Activated T-cell treated with anti-CD3 and anti-CD28 coated beads for 24 hours (primary cell): ENCODE measurements at places on chromosomes 16 and 17.

- no peak for DNase-seq
Measured at GRCh38 chr16:62549875-62550274, 513.6 kb upstream of the CDH8 start.

GRCh38 chr17:44917456-44917855, 2.2 kb upstream of the GFAP start:
- no peak for DNase-seq

DNA sequence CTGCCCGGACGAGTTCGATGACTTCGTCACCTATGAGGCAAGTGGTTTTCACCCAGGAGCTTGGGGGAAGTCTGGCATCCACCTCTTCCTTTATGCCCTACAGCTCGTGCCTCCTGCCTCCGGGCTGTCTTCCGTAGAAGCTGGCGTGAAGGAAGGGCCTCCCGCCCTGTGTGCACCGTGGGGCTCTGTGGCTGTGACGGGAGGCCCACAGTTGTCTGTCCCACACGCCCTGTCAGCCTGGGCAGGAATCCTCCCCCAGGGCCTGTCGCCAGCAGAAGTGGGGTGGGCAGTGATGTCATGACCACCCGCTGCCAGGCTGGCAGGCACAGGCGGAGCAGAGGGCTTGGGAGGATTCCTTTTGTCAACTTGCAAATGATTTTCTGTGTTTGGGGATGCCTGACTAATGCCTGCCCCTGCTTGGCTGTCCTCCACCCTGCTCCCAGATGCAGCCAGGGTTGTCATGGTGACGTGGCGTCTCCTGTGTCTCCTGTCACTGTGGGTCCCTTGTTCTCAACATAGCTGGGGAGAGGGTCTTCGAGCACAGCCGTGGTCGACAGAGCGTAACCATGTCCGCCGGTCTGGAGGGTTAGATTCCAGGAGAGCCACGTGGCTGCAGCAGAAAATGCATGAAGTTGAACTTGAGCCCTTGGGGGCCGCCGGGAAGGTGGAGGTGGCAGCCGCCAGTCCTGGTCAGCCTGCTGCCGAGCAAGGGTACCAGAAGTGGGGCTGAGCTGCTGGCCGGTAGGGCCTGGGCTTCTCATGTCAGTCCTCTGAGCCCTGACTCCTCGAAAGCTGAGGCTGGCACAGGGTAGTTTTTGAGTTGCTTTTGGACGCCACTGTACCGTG, 46.1 kb downstream of the RAB11FIP3 start:
- DNase-seq, result no peak

- no peak for DNase-seq
Measured at GRCh38 chr17:79946352-79947231, 89.1 kb downstream of the TBC1D16 start.

DNA sequence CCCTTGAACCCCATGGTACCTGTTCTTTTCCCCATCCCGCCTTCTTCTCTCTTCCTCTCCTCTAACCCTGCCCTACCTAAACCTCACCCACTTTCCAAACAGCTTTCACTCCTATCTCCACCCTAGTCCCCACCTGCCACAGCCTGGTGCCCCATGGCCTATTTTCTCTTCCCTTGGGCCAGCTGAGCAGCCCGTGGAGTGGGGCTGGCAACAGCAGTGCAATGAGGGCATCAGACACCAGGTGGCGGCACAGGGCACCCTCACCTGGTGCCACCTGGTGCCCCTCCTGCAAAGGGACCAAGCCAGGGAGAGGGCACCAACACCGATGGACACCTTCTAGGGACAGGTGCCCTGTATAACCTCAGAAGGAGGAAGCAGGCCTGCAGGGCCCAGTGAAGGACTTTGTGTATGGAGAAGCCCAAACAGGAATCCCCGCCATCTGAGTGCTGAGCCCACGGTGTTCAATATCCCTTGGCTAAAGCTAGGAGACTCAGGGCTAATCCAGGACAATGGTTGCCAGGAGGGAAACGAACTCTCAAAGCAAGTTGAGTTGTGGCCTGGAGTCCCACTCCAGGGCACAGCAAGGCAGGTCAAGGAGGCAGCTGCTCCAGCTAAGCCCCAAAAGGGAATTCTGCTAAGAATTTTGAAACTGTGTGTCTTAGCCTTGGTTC, 4.0 kb upstream of the ABCC3 start:
- DNase-seq, result peak; percentile 28

DNA sequence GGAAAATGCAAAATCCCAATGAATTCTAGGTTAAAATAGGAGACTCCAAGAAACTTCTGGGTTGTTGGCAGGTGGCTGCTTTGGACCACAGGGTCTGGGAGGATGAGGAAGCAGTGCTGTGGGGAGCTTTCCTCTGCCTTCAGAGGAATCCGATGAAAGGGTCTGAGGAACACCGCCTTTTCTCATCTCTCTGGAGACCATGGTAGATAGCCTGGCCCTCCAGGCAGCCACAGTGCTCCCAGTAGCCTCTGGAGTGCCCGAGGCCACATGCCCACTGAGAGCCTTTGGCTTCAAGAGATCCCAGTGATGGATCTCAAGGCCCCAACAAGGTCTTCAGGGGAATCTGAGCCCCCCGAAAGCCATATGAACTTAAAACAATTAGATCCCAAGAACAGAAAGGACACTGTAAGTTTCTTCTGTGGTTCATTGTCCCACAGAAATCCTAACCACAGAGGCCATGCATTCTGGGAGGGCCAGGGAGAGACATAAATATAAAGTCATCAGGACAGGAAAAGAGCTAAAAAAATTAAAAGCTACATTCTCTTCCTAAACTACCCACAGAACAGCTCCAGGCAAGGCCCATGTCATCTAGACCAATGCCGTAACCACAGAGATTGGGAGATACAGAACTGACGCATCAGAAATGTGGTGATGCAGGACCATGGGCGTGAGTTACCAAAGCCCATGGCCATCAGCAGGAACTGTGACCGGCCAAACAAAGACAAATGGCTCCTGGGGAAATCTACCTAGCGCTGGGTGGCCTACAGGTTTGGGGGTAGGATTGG, 24.3 kb downstream of the TK2 start:
- DNase-seq, result no peak

DNA sequence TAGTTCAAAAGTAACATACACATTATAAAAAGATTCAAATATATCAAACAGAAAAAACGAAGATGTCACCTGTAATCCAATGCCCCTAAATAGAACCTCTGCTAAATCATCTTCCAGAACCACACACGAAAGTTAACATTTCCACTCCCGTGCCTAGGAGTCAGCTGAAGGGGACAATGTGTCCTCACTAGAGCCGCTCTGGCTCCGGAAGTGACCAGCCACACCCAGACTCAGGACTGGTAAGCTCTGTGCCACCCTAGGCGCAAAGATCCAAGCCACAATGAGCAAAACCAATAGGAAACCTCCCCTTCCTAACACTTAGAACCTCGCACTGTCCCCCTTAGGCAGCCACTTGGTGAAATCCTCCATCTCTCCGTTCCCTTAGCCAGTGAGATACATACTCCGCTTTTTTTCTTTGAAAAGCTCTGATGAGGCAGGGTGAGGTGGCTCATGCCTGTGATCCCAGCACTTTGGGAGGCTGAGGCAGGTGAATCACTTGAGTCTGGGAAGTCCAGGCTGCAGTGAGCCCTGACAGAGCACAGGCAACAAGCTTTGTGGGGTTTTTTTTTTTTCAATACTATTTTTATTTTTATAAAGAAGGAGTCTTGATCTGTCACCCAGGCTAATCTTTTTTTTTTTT, 11.8 kb downstream of the CTRB1 start:
- no peak for DNase-seq

DNA sequence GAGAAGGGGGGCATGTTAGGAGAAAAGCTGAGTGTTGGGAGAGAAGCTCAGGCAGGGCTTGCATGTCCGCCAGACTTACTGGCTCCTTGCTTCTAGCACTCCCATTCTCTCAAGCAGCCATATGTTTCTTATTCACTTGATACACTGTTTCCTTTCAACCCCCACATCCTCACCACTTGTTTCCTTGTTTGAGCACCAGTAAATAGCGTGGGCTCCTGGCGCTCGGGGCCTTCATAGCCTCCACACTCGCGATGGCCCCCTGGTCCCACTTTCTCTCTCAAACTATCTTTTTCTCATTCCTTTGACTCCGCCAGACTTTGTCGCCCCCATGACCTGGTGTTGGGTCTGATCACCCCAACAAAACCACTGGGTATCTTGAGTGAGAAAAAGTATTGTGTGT, 16.6 kb downstream of the ATP5PD start:
- DNase-seq, result no peak

DNA sequence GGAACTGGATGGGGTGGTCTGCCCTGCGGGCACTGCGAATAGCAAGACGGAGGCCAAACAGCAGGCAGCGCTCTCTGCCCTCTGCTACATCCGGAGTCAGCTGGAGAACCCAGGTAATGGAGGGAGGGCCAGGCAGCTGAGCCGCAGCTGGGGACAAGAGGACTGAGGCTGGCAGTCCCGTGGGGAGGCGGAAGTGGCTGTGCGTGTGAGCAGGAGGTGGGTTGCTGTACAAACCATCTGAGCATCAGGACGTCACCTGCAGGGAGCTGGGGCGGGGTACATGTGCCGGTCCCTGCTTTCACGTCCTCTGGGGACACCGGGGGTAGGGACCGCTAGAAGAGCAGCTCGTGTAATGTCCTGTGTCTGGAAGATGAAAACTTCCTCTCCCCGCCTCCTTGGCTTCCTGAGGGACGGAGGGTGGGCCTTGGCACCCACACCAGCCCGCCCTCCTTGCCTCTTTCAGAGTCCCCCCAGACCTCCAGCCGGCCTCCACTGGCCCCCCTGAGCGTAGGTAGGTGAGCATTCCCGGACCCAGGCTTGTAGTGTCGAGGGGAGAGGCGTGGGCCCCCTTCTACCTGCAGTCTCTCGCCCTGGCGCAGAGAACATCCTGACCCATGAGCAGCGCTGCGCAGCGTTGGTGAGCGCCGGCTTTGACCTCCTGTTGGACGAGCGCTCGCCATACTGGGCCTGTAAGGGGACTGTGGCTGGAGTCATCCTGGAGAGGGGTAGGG, 3.7 kb downstream of the ADAD2 start:
- no peak for DNase-seq

DNA sequence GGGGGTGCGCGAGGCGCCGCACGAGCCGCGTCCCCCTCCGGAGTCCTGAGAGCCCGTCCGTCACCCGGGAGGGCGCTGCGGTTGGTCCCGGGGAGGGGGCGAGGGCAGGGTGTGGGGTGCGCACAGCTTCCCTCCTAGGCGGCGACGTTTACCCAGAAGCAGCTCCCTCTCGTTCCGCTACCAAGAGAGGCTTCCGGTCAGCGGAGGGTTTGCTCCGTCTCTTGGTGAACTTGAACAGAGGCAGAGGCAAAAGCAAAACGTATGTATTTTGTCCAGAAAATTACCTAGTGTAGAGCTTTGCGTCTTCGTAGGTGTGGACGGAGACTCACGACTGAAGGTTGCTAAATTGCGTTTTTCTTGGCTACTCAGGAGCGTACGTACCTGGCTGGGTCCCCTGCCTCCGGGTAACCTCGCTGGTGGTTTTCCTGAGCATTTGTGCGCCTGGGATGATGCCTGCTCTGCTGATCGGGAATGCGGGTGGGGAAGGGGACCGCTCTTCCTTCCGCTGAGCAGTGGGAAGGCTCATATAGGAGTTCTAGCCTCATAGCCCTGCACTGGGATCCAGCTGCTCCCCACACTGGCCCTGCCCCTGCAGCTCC, 833 bp downstream of the WSCD1 start:
- DNase-seq, result no peak

DNA sequence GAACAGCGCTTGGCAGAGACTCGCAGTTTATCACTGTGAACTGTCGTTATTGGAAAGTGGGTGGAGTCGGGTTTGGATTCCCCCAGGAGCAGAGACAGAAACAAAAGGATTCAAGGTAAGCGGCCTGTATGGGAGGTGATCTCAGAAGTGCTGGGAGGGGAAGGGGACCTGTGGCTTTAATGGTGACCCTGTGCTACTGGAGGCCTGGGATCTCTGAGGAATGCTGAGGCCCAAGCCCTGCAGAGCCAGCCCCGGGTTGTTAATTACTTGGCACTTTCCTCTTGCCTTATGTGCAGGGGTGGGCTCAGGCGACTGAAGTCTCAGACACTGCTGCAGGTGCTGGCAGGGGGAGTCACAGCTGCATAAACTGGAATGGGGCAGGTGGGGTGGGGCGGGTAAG, 27.4 kb downstream of the IRF8 start:
- DNase-seq, result no peak

DNA sequence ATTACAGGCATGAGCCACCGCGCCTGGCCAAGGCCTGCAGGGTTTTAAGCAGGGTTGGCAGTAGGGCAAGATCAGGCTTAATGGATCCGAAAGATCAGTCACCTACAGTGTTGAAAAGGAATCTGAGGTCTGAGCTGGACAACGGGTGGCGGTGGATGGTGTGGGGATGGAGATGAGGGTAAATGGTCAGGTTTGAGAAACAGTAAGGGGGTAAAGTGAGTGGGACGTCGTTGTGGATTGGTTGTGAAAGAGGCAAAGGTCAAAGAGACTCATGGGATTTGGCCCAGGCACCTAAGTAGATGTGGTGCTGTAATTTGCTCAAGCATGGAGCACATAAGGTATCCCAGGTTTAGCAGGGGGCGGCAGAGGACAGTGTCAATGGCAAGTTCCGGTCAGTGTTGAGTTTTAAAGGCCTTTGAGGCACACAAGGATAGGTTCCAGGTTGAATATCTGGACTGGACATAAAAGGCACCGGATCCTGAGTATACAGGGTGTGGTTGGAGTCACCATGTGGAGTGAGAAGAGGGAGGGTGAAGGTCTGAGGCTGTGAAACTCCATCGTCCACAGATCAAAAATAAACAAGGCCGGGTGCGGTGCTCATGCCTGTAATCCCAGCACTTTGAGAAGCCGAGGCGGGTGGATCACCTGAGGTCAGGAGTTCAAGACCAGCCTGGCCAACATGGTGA, 1.1 kb upstream of the SLC16A5 start:
- no peak for DNase-seq

DNA sequence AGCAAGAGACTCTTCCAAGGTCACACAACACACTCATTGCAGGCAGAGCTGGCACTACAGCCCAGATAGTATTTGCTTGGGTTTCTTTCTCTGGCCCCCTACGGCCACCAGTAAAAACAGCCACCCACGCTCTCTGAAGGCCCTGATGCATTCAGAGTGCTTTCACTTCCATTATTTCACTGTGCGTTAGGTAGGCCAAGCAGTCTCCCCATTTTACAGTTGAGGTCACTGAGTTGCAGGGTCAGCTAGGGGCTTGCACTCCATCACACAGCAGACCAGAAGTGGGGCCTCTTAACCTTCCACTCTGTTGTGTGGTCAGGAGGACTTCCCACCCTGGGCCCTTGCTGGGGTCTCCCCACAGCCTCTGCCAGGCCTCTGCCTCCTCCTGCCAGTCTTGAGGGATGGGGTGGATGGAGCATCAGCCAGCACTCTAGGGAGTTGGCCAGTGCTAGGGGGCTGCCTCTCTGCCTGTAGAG, 2.5 kb downstream of the TBX21 start:
- DNase-seq, result no peak

- DNase-seq, result no peak
Measured at GRCh38 chr16:52078716-52079655, 468.0 kb downstream of the TOX3 start.
